Left renal pelvis (tissue), 4 donors: ENCODE measurements at places on chromosomes 1 and 21. TPM values are rescaled to one million over a fixed set of nuclear protein-coding genes. Genes with fewer than 3 reads are reported as not detected.

DNA sequence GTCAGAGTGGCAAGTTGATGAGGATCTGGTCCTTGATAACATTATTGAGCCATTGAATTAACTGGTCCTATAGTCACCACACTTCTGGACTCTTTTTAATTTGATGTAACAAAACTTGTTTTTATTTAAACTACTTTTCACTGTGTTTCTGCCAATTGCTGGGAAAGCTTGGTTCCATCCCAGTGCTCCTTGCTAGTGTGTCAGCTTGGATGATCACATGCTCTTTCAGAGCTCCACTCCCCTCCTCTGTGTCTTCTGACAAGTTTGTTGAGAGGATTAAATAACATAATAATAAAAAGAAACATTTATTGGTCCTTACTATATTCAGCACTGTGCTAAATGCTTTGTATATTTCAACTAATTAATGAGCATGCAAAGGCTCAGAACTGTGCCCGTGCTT, 448.5 kb upstream of the B3GALT2 start:
- DNase-seq, result no peak

DNA sequence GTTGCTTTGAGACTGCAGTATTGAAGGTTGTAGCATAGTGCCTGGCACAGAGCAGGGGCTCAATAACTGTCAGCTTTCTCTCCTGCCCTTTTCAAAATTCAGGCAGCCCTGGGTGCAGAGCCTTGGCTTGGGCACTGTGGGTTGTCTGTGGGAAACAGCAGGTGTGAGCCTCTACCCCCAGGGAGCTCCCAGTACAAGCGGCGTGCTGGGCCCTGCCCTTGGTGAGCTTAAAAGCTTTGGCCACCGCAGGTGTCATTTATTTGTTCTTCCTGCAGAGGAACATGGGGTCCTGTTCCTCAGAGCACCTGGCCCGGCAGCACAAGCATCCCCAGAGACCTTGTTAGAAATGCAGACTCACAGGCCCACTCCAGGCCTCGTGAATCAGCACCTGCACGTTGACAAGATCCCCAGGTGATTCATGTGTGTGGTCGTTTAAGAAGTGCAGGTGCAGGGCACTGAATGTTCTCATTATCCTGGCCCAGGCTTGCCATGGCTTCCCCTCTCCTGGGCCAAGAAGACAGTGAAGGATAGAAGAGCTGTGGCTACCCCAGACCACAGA, 29.9 kb upstream of the IGSF21 start:
- DNase-seq, result no peak

GRCh38 chr1:28096210-28097099, 8.0 kb upstream of the EYA3 start:
- no peak for DNase-seq

- DNase-seq, result no peak
These were observed 30.8 kb downstream of the DDR2 start for GRCh38 chr1:162663086-162663485.

The UBXN10 gene
- polyA plus RNA-seq, result 2.2 TPM

The KRTAP19-1 gene
- not detected for polyA plus RNA-seq
